ENCODE measurements at places on chromosomes 11 and 22.

DNA sequence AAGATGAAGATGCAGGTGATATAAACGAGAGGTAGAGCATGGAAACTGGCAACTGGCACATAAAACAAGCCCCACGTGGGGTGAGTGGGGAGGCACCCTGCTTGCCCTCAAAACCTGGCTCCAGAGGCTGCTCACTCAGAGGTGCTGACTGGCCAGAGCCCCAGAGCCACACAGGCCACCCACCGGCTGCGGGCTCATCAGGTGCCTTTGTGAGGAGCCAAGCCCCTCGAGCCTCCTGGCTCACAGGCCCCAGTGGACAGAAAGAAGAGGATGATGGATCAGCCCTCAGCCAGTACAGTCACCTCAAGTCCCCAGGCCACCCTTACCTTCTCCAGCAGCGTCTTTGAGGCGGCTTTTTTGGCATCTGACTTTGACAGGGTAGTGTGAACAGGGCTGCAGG, 6.2 kb downstream of the CHID1 start:
- DNase-seq: no peak

DNA sequence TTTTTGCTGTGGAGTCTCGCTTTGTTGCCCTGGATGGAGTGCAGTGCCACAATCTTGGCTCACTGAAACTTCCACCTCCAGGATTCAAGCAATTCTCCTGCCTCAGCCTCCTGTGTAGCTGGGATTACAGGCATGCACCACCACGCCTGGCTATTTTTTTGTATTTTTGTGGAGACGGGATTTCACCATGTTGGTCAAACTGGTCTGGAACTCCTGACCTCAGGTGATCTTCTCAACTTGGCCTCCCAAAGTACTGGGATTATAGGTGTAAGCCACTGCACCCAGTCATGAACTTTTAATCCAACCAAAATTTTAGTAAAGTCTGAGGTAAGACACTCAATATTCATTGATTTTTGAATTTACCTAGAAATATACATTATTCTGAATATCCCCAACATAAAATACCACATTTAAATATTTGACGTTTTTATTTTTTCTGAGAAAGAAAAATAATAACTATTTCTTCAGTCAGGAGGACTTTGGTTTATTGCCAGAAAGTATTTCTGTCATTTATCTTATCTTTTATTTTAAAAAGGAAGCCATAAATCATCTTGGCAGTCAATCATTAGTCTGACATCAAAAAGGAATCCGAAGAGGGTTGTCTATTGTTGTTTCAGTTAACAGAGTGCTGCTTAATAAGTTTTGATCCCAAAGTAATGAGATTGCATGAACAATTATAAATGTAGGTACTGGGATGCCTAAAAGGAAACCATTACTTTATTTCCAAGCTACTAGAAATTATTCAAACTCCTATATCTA, 102.2 kb upstream of the GRIA4 start:
- DNase-seq: no peak

- DNase-seq: no peak
Measured at GRCh38 chr11:22566293-22566692, 59.3 kb downstream of the FANCF start.

DNA sequence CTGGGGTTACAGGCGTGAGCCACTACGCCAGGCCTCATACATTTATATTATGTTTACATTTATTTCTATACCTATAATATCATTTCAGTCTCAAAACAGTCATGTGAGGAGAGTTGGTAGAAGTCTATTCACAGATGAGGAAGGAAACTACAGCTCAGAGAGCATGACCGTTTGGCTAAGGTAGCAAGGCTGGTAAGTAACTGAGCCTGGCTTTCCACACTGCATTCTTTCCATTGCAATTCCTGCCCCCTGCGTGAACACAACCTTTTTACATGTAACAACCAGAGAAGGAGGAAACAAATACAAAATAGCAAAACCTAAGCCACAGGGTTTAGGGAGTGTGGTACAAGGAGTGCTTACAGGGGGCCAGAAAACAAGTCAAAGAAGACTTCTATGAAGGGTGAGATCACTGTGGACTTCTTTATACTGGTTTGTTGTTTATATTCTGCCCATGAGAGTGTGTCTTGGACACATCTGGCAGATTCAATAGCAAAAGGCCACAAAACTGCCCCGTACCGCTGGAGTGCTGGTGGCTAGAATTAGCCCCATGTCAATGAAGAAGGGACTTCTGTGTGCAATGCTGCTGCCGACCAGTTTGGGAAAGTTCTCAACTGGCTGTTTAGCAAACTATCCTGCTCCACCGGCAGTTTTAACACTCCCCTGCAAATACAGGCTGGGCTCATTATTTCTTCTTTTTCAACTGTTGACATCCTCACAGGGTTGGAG, 19.0 kb downstream of the MICAL3 start:
- no peak for DNase-seq

GRCh38 chr11:120131941-120132644, 5.8 kb downstream of the TRIM29 start:
- DNase-seq: no peak

GRCh38 chr11:130995266-130995665, 79.0 kb upstream of the SNX19 start:
- DNase-seq: no peak

DNA sequence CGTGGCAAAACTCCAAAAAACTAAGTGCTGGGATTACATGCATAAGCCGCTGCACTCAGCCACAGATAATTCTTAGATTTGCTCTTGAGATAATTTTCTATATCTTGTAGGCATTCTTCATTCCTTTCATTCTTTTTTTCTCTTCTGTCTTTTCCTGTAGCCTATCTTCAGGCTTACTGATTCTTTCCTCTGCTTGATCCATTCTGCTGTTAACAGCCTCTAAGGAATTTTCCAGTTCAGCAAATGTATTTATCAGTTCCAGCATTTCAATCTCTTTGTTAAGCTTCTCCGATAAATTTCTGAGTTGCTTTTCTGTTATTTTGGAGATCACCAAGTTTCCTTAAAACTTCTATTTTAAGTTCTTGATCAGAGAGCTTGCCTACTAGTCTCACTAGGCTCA, 46.7 kb downstream of the SMC1B start:
- DNase-seq: no peak

GRCh38 chr11:60241786-60242185, 1.2 kb downstream of the MS4A4E start:
- no peak for DNase-seq

DNA sequence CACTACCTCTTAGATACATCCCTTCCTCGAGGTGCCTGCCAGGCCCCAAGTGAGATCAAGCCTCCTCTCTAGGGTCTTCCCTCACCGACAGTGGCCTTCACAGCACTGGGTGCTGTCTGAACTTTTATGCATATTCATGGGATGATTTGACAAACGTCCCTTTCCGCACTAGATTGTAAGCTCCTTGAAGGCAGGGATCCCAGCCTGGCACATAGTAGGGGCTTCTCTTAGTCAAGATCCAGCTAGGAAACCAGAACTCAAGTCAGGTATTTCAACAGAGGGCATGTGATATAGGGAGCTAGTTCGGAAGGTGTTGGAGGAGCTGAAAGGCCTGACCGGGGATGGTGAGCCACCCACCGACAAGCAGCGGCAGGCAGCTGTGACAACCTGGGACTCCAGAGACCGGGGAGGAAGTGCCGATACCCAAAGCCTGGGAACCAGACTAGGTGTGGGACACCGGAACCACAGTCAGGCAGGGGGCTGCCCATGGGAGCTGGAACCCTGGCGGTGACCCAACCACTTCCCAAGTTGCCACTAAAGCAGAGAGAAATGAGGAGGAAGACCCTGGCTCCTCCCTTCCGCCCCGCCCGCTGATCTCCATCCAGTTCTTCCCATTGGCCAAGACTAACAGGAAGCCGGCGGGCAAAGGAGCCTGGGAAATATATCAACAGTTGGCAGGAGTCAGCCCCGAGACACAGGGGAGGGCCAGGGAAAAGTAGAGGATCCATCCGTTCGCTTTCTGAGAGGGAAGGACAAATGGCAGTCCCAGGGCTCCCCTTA, 39.8 kb upstream of the CD82 start:
- no peak for DNase-seq

DNA sequence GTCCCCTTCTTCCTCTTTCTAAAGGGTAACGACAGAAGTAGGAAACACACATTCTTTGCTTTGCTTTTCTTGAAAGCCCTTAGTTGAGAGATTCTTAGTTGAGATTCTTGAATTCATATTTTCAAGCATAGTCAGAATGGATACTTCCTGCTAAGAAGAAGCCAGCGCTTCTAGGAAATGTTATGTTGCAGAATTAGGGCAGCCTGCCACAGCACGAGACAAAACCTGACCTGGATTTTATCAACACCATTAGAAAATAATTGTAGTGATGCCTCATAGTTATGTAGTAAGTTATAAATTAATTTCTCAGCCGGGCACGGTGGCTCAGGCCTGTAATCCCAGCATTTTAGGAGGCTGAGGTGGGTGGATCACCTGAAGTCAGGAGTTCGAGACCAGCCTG, 37.9 kb upstream of the NUP160 start:
- DNase-seq: peak; percentile 82

GRCh38 chr11:108838792-108839105, 173.9 kb downstream of the DDX10 start:
- DNase-seq: no peak

GRCh38 chr11:131766637-131767036, 396.2 kb downstream of the NTM start:
- DNase-seq: no peak

GRCh38 chr22:24594569-24595120, 1.8 kb upstream of the LRRC75B start:
- no peak for DNase-seq

DNA sequence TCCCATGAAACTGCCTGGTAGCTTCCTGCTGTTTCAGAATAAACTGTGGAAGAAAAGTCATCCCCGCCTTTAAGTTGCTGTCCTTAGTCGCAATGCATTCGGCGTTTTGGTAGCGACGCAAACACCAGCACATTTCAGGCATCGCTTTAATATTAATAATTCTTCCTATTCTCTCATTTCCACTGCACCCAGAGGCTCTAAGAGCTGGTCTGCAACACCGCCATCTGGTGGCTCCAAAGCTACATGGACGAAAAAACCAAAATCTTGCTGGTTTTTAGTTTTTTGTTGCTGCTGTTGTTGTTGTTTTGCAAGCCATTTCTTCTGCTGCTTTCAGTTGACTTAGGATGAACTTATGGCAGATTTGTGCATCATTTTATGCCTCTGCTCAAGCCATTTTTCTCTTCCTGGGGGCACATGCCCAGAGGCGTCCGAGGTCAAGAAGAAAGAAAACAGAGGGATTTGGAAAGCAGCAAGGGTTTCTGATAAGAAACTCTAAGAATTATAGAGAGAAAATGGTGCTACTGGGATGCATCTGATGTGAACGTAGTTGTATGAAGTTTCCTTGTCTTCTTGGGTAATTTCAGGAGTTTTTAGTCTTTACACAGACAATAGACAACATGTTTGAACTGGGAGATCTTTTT, 345.4 kb upstream of the KIRREL3 start:
- DNase-seq: peak; percentile 44

GRCh38 chr11:119615003-119615881, 113.8 kb downstream of the NECTIN1 start:
- peak; percentile 48 for DNase-seq

DNA sequence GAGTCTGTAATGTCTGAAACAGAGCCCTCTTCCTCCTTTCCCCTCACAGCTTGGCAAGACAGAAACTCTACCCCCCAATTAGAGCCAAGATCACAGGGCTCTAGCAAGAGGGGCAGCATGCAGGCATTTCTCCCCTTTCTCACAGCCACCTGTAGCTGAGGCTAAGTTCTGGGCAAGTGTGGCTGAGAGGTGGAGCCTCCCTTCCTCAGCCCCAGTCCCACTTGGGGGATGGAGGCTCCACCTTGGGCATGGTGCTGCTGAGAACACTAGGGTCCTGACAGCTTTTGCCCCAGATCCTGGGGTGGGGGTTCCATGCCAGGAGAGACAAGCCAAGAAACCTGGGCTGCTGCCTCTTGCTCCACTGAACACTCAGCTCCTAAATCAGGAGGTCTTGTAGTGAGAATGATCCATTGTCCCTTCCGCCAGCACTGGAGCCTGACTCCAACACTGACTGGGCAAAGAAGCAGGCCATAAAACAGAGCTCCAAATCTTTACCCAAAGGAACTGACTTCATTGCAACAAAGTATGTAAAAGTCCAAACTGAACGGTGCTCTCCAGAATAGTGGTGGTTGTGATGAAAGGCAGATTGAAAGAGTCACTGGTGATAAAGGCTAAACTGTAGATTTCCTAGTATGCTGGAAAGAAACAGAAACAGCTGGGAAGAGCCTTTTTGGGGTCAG, 25.6 kb downstream of the NARS2 start:
- no peak for DNase-seq
